T-helper 2 cell (primary cell): ENCODE measurements at places on chromosomes 12 and 14.

- DNase-seq, result no peak
Measured at GRCh38 chr14:61525293-61526011, 169.9 kb upstream of the HIF1A start.

GRCh38 chr14:41986700-41987099 is 380.0 kb downstream of the LRFN5 start:
- no peak for DNase-seq

GRCh38 chr12:53090105-53090504 is 7.4 kb upstream of the IGFBP6 start:
- no peak for DNase-seq

DNA sequence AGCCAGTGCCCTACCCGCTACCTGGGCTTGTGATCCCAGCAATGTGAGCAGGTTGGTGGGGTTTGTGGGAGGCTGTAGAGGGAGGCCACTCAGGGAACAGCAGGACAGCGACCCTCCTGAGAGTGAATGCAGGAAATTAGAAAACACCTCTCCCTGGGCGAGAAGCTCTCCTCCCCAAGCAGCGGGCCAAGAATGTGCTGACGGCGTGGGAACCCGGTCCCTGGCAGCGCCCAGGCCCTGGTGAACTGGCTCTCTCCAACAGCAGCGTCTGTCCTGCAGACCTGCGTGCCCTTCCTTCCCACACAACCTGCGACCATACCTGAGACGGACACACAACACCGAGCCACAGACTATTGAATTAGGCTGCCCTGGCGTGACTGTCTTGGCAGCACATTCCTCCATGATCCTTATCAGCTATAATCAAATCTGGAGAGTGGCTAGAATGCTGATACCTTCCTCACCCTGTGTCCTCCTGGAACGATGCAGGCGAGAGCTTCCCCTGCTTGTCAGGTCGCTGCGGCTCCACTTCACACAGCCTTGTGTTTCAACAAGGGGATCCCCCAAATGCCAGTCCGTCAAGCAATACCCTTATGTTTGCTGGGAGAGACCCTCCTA is 114.8 kb upstream of the GSC start:
- no peak for DNase-seq

DNA sequence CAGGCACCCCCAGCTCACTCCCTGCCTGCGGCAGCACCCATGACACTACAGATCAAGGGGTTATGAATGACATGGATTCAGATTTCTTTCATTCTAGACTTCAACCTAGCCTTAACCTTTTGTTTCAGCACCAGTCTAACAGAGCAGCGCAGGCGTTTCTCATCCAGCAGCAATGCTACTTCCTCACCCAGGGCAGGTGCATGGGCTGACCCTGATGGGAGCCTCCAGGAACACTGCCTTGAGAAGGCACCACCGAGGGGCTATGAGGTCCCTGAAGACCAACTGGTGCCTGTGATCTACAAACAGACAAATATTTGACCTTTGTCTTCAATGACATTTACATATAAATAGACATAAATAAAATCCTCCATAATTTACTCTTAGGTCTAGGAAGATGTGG is 10.8 kb downstream of the CDCA4 start:
- no peak for DNase-seq

- DNase-seq, result peak; percentile 13
Measured at GRCh38 chr12:6828781-6829535, 751 bp downstream of the P3H3 start.

DNA sequence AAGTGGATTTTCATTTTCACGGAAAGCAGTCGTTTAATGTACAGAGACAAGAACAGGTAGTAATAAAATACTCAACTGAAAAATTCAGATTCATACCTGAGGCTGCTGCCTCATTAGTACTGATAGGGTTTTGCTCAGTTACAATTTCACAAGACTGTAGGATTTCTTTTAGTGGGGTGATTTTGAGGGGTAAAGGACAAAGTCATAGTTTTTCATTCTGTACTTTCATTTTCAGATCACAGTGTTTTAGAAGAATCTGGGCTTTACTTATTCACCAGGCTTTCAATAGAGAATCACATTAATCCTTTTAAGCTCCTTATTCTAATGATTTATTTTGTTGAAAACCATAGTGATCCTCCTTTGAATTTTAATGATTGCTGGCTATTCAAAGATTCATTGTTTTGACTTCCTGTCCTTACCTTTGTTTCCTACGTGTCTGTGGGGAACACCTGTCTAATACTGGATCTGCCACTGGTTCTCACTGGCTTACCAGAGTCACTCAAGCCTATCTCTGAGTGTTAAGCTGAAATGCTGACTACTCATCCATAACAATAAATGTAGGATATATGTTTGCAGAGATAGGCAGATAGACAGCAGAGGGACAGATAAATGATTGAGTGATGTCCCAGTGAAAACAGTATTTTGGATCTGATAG is 243.8 kb upstream of the NPAS3 start:
- DNase-seq, result no peak
